ENCODE measurements at places on chromosomes 13 and 19.

DNA sequence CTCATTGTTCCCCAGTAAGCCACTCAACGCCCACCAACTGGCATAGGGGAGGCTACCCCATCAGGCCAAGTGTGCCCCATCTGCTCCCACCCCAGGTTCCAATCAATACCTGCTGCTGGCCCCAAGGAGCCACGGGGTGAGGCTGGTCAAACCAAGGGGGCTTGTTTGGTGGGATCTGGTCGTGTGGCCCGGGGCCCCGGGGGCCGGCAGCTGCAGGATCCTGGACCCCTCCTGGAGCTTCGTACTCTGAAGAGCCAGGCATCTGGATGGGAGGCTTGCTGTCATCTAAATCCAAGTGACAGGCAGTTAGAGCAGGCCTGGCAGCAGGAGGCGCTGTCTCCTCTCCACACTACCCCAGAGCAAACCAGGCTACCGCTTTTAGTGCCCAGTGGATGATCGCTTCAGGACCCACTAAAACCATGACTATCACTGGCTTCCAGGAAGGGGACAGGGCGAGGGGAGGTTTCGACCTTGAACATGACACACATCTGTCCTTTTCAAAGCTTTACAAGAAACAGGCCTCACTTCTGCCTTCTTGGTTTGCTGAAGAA, 14.2 kb downstream of the CHERP start:
- DNase-seq: no peak

DNA sequence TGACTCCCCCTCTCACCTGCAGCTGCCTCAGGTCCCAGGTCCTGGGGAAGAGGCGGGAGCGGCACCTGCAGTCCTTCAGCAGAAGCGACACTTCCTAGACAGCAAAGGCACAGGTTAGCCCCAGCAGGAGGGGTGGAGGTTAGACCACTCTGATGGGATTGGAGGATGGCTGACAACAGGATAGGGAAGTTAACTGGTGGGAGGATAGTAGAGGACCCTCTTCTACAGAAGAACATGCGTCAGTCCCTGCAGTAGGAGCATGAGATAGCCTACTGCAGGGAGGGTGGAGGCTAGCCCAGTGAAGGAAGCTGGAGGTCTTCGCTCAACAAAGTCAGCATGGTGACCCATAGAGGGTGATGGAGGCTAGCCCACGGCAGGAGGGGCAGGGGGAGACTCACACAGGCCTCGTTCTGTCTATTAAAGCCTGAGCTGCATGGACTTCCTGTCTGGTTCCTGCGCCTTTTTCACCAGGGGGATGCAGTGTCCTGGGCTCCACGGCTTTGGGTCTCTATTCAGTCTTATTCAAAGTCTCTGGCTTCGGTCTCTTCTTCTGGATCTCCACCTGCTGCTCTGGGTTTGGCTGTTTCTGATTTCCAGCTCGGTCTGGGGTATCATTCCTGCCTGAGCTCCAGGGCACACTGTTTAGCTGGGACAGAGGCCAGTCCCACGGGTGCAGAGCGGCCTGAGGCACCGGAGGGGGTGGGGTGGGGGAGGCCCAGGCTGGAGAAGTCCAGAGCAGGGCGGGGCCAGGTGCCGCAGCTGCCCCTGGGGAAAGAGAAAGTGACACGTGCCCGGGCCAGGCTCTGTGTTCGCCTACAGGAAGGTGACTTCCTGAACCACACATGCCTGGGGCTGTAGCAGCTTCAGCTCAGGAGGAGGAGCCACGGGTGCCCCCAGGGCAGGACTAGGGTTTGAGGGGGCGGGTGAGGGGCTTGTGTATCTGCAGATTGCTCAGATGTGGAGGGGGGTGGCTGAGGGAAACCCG, 7.3 kb downstream of the IFNL3 start:
- peak; percentile 48 for DNase-seq

DNA sequence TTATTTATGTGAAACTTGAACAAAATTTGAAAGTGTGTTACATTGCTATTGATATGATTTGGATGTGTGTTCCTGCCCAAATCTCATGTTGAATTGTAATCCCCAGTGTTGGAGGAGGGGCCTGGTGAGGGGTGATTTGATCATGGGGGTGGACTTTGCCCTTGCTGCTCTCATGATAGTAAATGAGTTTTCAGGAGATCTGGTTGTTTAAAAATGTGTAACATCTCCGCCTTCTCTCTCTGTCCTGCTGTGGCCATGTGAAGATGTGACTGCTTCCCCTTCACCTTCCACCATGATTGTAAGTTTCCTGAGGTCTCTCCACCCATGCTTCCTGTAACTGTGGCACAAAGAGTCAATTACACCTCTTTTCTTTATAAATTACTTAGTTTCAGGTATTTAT, 1731.0 kb downstream of the SLITRK5 start:
- DNase-seq: no peak

DNA sequence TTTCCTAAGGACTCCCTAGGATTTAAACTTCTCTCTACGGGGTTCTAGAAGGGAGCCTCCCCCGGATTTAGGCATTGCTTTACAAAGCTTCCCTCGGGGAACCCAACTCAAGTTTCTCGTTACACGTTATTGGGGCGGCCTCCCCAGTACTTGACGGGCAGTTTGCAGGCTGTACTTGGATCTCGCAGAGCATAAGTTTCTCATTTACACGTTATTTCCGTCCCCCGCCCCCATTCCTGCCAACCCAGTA, 584 bp downstream of the SMG9 start:
- no peak for DNase-seq

- DNase-seq: no peak
Measured at GRCh38 chr13:113461022-113461751, 7.9 kb upstream of the ADPRHL1 start.

- DNase-seq: no peak
Measured at GRCh38 chr13:67161176-67161575, 69.0 kb downstream of the PCDH9 start.

DNA sequence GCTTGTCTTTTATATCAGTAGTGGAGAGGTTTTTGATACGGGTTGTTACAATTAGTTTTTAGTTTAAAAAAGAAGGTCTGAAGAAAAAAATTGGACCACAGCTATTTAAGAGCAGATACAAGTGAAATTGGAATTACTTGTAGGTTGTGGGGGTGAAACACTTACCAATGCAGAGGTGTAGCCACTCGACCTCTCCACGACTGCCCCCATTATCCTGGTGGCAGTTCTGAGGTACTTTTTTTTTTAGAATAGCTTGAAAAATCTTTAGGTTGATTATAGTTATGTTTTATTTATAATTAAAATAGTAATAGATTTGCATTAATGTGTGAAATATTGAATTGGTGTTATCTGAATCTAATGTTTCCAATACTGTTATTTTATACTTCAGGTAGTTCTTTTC, 60.7 kb downstream of the PAN3 start:
- no peak for DNase-seq

GRCh38 chr19:19740755-19741154, 7.8 kb upstream of the ZNF14 start:
- DNase-seq: no peak

GRCh38 chr13:96984051-96984508, 10.2 kb downstream of the OXGR1 start:
- DNase-seq: no peak

DNA sequence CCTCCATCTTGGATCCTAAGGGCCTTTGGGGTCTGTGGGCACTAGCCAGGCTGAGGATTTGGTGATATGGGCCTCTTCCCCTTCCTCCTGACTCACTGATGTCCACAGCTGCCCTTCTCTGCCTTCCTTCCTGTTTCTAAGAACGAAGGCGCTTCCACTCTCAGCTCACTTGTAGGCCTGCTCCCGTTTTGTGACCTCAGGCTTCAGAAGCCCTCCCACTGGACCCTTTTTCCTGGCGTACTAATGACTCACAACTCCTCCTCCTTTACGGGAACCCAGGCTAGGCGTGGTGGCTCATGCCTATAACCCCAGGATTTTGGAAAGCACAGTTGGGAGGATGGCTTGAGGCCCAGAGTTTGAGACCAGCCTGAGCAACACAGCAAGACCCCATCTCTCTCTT, 55.6 kb downstream of the TMED1 start:
- DNase-seq: no peak

GRCh38 chr13:95362666-95363065, 61.4 kb upstream of the ABCC4 start:
- no peak for DNase-seq

DNA sequence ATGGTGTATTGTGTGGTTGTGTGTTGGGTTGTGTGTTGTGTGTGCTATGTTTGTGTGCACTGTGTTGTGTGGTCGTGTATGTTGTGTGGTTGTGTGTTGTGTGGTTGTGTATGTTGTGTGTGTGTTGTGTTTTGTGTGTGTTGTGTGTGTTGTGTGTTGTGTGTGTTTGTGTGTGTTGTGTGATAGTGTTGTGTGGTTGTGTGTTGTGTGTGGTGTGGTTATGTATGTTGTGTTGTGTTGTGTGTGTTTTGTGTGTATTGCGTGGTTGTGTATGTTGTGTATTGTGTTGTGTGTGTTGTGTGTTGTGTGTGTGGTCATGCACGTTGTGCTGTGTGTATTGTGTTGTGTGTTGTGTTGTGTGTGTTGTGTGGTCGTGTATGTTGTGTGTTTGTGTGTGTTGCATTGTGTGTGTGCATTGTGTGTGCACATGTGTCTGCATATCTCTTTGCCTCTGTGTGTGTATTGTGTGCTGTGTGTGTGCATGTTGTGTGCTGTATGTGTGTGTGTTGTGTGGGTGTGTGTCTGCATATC, 2.9 kb downstream of the C3 start:
- DNase-seq: no peak

GRCh38 chr13:93270769-93271742, 44.4 kb downstream of the GPC6 start:
- DNase-seq: no peak

DNA sequence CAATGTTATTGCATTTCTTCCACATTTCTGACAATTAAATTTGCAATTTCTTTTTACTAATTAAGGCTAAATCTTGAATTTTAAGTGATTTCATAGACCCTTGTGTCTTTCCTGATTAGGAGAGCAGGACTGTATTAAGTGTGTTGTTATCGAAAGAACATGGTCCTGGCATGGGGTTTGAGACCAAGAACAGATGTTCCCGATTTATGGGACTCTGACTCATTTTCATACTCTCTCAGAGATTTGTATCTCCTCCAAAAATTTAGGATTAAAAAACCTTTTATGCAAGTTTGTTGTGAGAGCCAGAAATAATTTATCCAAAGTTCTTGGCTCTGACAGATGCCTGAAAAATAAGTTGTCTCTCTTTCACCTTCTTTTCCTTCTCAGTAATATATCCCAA, 589.3 kb upstream of the ARGLU1 start:
- DNase-seq: no peak

- DNase-seq: no peak
Measured at GRCh38 chr13:31927219-31927653, 104.3 kb upstream of the FRY start.

- DNase-seq: peak; percentile 13
Measured at GRCh38 chr19:29084266-29084665, 128.7 kb downstream of the UQCRFS1 start.

GRCh38 chr19:3570606-3571011, 2.1 kb upstream of the HMG20B start:
- DNase-seq: no peak

GRCh38 chr13:113786262-113786841, 27.3 kb downstream of the TMEM255B start:
- peak; percentile 29 for DNase-seq

- DNase-seq: no peak
Measured at GRCh38 chr19:23394511-23394910, 760 bp downstream of the ZNF91 start.

GRCh38 chr19:36160821-36161596, 8.8 kb upstream of the COX7A1 start:
- no peak for DNase-seq

DNA sequence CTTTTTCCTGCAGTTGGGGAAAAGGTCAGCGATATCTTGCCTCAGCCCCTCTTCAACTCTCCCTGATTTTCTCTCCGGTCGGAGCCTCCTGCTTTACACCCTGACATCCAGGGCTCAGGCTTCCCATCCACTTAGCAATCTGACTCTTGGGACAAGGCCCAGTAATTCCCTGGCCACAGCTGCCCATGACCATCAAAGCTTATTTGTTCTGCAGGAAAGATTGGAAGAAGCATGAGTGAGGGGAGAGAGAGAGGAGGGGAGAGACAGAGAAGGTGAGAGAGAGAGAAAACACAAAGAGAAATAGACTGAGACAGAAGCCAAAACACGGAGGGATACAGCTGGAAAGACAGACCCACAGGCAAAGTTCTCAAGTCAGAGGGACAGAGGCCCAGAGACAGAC, 13.7 kb downstream of the SYT3 start:
- DNase-seq: no peak

GRCh38 chr13:36915106-36915505, 4.9 kb downstream of the SMAD9 start:
- no peak for DNase-seq

GRCh38 chr13:113546571-113547237, 37.8 kb upstream of the TFDP1 start:
- DNase-seq: no peak

GRCh38 chr13:113305208-113305607, 8.2 kb downstream of the LAMP1 start:
- no peak for DNase-seq

- DNase-seq: no peak
Measured at GRCh38 chr19:687569-688166, 7.6 kb downstream of the PRSS57 start.

GRCh38 chr19:23872282-23872919, 42.3 kb upstream of the ZNF726 start:
- DNase-seq: no peak

- no peak for DNase-seq
Measured at GRCh38 chr19:34131100-34131499, 41.2 kb upstream of the LSM14A start.

DNA sequence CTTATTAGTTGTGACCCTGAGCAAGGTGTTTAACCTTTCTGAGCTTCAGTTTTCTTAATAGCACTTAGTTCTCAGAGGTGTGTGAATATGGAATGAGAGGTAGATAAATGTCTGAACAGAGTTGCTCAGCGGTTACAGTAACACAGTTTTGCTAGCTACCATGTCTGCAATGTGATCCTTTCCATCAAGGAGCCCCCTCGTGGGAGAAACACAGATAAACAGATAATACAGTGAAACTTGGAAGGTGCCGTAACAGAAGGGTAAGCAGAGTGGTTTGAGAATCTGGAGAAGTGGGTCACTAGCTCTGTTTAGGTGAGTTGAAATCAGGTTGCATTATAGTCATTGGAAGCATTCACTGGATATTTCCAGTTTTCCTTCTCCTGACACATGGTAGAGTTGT, 38.9 kb downstream of the IRS2 start:
- DNase-seq: no peak

DNA sequence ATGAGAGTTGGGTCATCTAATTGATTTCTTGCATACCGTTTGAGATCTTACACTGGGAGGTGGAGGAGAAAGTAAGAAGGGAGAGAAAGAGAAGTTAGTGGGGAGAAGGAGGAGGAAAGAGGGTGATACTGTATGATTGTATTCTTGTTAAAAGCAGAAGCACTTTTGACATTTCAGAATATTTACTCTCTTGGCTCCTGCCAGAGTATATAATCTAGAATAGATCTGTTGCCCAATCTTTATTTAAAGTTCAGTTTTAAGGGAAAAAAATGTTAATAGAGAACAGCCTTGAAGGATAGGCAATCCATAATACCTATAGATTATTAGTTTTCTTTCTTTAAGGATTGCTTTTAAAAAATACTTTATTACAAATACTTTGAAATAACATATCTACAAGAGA, 41.5 kb downstream of the PDS5B start:
- DNase-seq: no peak

- no peak for DNase-seq
Measured at GRCh38 chr19:55082020-55082851, 6.6 kb downstream of the EPS8L1 start.

GRCh38 chr19:28633319-28634018, 579.5 kb downstream of the UQCRFS1 start:
- no peak for DNase-seq

All from HTR-8/SVneo (cell line).